ENCODE measurements at places on chromosomes 6 and 20. TPM values are rescaled to one million over a fixed set of nuclear protein-coding genes. Genes with fewer than 3 reads are reported as not detected.

Gene BCAS4
- total RNA-seq: 3.7 TPM

Gene MICAL1
- total RNA-seq: 51.4 TPM

Gene UBD
- not detected for total RNA-seq

Gene EYA4
- total RNA-seq: 0.73 TPM

Gene GABRR1
- not detected for total RNA-seq

Gene RGS17
- total RNA-seq: 26.1 TPM

Gene MYCT1
- total RNA-seq: not detected

Gene HLA-DQA2
- total RNA-seq: not detected

Gene LY86
- total RNA-seq: not detected

Gene PPP1R14C
- under 0.01 TPM for total RNA-seq

Gene KCNQ5
- 1.2 TPM for total RNA-seq

Gene B4GALT5
- 19.1 TPM for total RNA-seq

Gene LRP11
- 47.3 TPM for total RNA-seq

Gene MAK
- total RNA-seq: not detected

Gene COL9A1
- not detected for total RNA-seq

Gene NFATC2
- under 0.01 TPM for total RNA-seq

Gene MRAP2
- total RNA-seq: 1.4 TPM

Gene CLPSL2
- not detected for total RNA-seq

Gene HRH3
- total RNA-seq: not detected

Gene CRYBG1
- total RNA-seq: 132 TPM

Gene ME1
- total RNA-seq: 23.5 TPM

Gene ECI2
- 96.3 TPM for total RNA-seq

Gene CDK19
- 7.2 TPM for total RNA-seq

Gene PLCB4
- 1.5 TPM for total RNA-seq

Gene MRPS18A
- 35.6 TPM for total RNA-seq

Gene KIAA0408
- total RNA-seq: 0.39 TPM

Gene C20orf204
- total RNA-seq: 0.98 TPM

Gene LST1
- not detected for total RNA-seq

Gene LINC00237
- total RNA-seq: not detected

Gene PRR18
- not detected for total RNA-seq

Gene DCDC2
- under 0.01 TPM for total RNA-seq

Gene SLC22A3
- 0.59 TPM for total RNA-seq

Gene METTL24
- total RNA-seq: not detected

Gene PARD6B
- 0.37 TPM for total RNA-seq

Gene ERVFRD-1
- total RNA-seq: not detected

Gene PACSIN1
- total RNA-seq: not detected

Gene SIGLEC1
- total RNA-seq: not detected
